CD4-positive, alpha-beta T cell treated with Interleukin-15 for 4 hours (primary cell): ENCODE measurements at places on chromosomes 5 and 9.

DNA sequence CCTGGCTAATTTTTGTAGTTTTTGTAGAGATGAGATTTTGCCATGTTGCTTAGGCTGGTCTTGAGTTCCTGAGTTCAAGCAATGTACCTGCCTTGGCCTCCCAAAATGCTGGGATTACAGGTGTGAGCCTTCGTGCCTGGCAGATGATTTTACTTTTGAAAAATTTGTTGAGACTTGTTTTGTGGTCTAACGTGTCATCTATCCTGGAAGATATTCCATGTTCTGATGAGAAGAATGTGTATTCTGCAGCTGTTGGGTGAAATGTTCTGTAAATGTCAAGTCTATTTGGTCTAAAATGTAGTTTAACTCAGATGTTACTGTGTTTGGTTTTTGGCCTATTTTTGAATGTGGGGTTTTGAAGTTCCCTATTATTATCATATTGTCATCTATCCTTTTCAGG, 145.6 kb downstream of the XRCC4 start:
- DNase-seq: no peak

GRCh38 chr5:88503041-88503345, 234.3 kb upstream of the TMEM161B start:
- DNase-seq: no peak

- no peak for DNase-seq
Observed at GRCh38 chr5:81786991-81787390, 36.1 kb upstream of the SSBP2 start.

- no peak for DNase-seq
Observed at GRCh38 chr5:12277504-12278192, 373.4 kb upstream of the CTNND2 start.

- peak; percentile 6 for DNase-seq
Observed at GRCh38 chr9:136225366-136225747, 20.3 kb downstream of the QSOX2 start.

DNA sequence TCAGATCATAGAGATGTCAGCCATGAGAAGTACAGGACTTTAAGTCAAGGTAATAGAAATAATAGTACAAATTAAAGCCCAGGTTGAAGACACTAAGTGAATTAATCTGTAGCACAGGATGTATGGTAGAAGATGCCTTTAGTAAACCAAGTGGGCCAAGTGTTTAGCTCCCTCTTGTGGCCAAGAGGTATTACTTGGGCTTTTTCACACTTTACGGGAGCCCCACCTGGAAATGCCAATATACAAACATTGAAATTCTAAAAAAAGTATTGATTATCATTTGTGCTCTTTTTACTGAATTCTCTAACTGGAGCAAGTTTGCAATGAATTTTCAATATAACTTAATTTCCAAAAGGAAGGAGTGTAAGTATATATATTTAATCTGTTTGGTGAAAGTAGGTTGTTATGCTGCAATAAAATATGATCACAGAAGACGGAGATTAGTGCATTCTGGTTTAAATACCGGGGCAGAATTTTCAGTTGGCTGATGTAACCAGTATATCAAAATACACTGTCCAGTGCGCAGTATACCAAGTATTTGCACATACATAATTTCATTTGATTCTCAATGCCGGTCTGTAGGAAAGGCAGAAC, 84.7 kb downstream of the PARP8 start:
- peak; percentile 78 for DNase-seq

DNA sequence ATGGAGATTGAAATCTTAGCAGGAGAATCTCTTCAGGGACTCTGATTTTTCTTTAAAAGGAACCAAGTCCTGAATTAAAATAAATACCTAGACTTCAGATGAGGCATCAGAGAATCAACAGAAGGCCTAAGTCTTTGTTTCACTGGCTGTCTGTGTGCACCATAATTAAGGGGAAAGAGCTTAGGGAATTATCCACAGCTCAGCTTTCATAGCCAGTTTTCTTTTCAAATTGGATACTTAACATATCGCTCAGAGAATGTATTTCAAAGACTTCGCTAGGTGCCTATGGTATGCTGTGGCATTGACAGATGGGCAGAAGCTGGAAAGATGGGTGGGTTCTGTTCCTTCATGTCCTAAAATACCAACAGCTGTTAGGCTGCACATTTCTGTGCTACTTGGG, 325.8 kb downstream of the TMEM38B start:
- no peak for DNase-seq

GRCh38 chr5:75734913-75735789, 17.9 kb upstream of the POC5 start:
- DNase-seq: peak; percentile 5

GRCh38 chr9:17528859-17529258, 50.0 kb upstream of the SH3GL2 start:
- no peak for DNase-seq

DNA sequence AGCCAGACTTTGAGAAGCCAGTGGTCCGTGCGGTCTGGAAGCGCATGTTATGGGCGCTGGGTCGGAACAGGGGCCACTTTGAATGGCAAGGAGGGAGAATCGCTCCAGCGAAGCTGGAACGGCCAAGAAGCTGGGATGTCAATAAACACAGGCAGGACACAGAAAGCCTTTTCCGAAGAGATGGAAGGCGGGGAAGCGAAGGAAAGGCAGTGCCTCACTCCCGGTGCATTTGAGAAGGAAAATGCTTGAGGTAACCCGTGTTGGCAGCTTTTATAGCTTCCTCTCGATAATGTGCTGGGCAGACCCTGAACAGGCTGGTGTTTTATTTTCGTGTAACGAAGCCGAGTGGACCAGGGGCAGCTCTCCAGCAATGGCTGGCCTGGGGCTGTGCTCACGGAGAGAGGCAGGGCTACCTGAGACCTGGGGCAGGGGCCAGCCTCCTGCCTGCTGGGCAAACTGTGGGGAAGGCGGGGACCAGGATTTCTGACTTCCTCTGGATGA, 84.2 kb upstream of the SPRY4 start:
- no peak for DNase-seq

DNA sequence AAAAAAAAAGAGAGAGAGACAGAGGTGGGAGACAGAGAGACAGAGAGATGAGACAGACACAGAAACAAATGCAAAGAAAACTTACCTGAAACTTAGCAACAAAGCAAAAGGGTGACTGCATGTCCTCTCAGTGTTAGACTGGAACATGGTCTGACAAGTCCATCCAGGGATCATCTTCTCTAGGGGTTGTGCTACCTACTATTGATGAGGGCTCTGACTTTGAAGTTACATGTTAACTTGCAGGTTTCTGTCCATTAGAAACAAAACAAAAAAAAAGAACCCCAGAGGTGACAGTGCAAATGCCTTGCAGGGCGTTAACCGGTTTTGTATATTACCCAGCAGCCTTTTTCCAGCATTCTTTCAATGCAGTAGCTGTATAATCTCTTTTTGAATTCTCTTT, 13.6 kb upstream of the SPARC start:
- no peak for DNase-seq

- DNase-seq: no peak
Observed at GRCh38 chr5:30401479-30402058, 791.9 kb upstream of the CDH6 start.

GRCh38 chr5:1757511-1757910, 42.1 kb downstream of the MRPL36 start:
- no peak for DNase-seq

GRCh38 chr5:94314460-94315131, 303.8 kb downstream of the KIAA0825 start:
- no peak for DNase-seq

DNA sequence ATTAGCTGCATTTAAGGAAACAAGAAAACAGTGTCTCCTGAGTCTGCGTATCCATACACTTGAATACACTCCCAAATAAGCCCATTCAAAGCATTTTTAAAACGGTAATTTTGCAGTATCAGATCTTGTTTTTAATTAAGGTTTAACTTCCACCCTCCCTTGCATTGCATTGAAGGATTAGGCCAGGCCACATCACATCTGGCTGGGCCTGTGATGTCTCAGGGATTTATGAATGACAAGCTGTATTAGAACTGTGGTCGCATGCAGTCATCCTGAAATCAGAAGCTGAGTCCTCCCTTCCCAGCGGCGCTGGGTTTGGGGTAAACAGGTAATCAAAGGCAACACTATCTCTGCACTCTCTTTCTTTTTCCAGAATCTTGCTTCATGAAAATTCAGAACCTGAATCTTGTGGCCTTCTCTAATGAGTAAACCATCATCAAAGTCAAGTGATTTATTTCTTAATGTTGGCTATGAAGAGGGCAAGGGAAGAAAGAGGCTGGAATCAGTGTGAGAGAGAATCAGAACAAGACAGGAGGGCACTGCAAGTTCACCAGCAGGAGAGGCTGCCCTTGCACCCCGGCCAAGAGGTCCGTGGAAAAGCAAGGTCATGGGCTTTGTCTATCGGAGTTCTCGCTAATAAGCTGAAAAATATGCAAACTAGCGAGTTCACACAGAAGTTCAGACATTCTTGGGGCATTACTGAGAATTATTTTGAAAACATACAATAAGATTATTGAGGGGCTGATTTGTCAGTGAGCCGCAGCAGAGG, 80.0 kb upstream of the ZSWIM6 start:
- no peak for DNase-seq

DNA sequence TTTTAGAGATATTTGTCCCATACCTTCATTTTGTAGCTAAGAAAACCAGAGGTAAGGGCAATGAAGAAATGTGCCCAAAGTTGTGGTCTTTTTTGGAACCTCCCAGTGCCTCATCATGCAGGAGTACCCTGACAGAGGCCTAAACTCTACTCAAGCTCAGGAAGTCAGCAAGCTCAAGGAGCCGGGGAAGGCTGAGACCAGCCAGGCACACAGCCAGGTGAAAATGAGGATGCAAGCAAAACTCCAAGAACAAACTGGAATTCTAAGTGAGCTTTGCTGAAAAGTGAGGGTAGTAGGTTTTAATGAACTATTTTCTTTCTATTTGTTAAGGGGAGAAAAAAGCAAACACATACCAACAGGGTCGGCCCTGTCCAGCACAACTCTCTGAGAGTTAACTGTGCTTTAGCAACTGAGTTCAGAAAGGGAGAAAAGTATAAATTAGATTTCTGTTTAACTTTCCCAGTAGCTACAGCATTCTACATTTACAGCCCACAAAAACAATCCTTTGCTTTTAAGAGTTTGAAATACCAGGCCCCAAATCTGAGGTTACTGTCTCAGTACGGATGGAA, 146.4 kb downstream of the GNAQ start:
- no peak for DNase-seq

DNA sequence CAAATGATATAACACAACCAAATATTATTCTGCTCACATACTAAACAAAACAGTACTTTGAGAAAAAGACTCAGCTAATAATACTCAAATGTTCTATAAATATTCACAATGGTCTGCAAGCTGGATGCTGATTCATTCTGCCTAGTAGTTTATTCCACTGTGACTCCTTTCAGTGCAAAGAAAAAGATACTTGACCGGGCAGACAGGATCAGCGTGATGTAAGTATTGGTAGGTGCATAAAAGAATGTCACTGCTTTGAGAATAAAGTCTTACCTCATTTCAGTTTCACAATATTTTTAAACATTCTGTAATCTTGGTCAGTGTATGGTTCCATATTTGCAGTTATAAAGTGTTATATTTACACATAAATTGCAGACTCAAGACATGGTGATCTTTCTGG, 223.0 kb upstream of the NUDT12 start:
- no peak for DNase-seq

- no peak for DNase-seq
Observed at GRCh38 chr9:76150013-76150412, 244.2 kb downstream of the RFK start.

DNA sequence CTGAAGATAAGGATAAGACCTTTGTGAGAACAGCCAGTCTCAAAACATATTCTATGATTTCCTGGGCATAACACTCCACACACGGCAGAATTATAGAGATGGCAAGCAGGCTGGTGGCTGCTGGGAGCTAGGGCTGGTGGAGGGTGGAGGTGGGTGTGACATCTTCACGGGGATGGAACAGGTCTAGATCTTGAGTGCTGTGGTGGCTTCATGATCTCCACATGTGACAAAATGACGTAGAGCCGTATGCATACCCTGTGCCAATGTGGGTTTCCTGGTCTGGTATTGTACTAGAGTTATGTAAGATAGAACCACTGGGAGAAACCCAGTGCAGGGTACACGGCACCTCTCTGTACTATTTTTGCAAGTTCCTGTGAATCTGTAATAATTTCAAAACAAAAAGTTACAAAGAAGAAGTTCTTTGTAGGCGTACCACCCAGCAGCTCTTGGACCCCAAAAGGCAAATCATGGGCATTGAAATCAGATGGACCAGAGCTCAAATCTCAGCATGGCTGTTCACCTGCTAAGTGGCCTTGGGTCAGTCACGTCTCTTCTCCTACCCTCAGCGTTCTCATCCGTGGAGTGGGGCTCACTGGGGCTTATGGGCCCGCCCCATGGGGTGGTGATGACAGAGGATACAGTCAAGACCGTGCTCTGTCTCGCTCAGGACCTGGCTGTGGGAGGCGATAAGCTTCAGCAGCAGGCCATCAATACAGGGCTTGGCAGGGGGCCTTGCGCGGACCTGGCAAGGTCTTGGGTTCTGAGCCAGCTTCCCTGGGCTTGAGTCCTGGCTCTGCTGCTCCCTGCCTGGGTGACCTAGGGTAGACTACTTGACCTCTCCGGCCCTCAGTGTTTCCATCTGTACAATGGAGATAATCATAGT, 74.7 kb upstream of the UNC5A start:
- DNase-seq: no peak

DNA sequence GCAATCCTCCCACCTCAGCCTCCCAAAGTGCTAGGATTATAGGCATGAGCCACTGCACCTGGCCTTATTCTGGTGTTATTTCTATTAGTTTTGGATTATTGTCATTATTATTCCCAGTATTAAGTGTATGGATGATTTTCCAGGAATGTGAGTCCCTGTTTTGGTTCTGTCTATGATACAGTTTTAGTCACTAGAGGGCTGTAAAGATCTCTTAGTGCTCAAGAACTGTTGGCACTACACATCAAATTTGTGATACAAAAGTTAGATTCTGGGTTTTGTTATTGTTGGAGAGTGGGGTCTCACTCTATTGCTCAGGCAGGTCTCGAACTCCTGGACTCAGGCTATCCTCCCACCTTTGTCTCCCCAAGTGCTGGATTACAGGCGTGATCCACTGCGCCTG, 12.1 kb downstream of the CCL28 start:
- no peak for DNase-seq

DNA sequence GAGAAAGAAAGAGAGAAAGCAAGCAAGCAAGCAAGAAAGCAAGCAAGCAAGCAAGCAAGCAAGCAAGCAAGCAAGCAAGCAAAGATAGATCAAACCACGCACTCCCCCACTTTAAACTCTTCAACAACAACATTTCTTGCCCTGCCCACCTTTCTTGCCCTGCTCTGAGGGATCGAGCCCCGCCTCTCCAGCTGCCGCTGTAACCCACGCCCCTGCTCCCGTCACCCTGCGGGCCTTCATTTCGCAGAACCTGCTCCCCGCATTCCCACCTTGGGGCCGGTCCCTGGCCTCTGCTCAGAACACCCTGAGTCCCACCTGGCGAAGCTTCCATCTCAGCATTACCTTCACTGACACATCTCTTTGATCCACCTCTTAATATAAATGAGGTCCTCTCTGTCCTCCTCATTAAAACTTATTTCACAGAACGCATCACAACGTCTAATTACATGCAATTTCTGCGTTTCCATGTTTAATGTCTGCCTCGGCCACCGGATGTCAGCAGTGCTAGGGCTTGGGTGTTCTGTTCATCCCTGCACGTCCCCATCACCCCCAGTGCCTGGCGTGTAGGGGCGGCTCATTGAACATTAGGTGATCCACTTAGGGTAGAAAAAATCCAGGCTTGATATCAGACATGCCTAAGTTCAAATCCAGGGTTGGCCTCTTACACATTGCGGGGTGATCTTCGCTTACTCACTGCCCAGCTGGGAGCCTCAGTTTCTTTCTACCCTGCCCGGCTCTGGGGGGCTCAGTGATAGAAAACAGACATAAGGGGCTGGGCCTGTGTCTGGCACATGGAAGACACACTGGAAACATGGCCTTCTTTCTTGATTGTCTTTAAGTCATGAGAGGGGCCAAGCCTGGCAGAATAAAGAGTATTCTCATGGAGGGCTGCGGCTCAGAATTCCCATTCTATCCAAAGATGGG, 187.6 kb downstream of the DAB2IP start:
- no peak for DNase-seq
